ENCODE measurements at places on chromosomes 1 and 21. TPM values are rescaled to one million over a fixed set of nuclear protein-coding genes. Genes with fewer than 3 reads are reported as not detected.

- no peaks in the 10 kb centered on the region for H3K27me3 ChIP-seq
- no peaks in the 10 kb centered on the region for H3K36me3 ChIP-seq
- no peak overlapping the region for H3K27ac ChIP-seq
- peak; percentile 53 for DNase-seq
- H3K4me1 ChIP-seq, result no peaks in the 10 kb centered on the region
These were observed 253.8 kb downstream of the PCP4 start for GRCh38 chr21:40120940-40121575.

GRCh38 chr21:25360593-25360992 is 246.7 kb downstream of the MRPL39 start:
- H3K4me1 ChIP-seq, result no peaks in the 10 kb centered on the region
- no peak overlapping the region for H3K4me3 ChIP-seq
- H3K27ac ChIP-seq, result no peak overlapping the region
- no peaks in the 10 kb centered on the region for H3K36me3 ChIP-seq

DNA sequence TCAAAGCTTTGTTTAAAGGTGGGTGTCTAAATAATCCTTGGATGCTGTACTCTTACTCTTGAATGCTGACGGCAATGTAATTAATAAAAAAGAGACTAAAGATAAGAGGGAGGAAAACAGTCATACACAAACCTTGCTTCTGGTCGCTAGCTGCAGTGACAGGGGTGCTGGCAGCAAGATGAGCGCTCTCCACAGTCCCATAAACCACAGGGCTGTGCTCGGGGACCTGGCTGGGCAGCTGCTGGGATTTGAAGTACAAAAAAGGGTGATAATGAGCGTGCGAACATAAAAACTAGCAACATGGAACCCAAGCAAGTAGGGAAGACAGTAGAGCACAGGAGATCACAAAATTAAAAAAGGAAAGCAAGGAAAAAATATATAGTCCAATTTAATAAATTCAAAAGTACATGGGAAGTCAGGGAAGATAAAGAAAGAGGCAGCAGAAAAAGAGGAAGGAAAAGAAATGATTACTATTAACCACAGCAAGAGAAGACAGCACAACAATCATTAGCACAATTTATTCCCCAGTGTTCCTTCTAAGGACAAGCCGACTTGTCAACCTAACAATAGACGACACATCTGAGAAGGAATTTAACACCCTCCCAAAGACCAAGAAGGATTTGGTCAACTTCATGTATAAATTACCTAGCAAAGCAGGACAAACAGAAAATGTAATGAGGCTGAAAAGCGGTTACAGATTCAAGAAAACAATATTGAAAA is 162.9 kb upstream of the HP1BP3 start:
- H3K27me3 ChIP-seq, result no peaks in the 10 kb centered on the region
- no peaks in the 10 kb centered on the region for H3K4me1 ChIP-seq
- peak overlapping the region; percentile 16 for H3K27ac ChIP-seq
- peak; percentile 10 for DNase-seq

DNA sequence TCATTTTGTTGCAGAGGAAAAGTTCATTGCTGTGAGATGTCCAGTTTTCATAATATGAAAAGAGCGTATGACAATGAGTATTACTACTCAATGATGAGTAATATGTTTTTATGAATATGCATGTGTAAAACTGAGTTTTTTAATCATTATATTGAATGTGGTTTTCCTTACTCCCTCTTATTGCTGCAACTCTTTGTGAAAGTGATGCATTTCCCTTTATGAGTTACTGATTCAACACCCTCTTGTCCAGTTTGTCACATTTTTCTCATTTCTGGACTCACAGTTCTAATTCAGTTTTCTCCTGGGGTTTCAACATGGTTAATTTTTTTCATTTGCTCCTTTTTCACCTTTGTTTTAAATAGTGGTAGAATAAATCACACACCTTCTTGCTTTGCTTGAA is 35.2 kb upstream of the KCNJ15 start:
- no peaks in the 10 kb centered on the region for H3K36me3 ChIP-seq
- no peaks in the 10 kb centered on the region for H3K4me1 ChIP-seq
- H3K27me3 ChIP-seq, result no peaks in the 10 kb centered on the region
- no peak for DNase-seq
- H3K4me3 ChIP-seq, result no peak overlapping the region

AK5 gene
- total RNA-seq, result 0.18 TPM

NBL1 gene
- 1.4 TPM for total RNA-seq

GIPC2 gene
- total RNA-seq, result 0.28 TPM
